Stimulated activated CD8-positive, alpha-beta memory T cell treated with anti-CD3 and anti-CD28 coated beads, Interleukin-2, amount 100 ng/mL, for 48 hours (primary cell): ENCODE measurements at places on chromosomes 7 and 10.

DNA sequence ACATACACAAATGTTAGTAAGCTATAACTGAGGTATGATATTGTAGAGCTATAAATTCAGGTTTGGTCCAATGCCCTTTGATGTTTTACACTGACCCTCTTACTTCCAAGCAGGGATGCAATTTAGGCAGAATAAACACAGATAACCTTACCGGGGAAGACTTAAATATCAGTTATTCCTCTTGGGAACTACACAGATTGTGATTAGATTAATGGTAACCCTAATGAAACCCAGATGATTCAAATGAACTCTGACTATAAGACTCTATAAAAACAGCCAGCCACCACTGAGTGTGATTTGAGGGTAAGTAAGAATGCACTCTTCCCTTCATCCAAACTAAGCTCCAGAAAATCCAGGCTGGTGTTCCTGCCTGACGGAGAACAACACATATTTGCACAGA, 891.1 kb downstream of the NXPH1 start:
- DNase-seq: no peak

- no peak for DNase-seq
Observed at GRCh38 chr7:134873253-134873652, 93.8 kb downstream of the CALD1 start.

DNA sequence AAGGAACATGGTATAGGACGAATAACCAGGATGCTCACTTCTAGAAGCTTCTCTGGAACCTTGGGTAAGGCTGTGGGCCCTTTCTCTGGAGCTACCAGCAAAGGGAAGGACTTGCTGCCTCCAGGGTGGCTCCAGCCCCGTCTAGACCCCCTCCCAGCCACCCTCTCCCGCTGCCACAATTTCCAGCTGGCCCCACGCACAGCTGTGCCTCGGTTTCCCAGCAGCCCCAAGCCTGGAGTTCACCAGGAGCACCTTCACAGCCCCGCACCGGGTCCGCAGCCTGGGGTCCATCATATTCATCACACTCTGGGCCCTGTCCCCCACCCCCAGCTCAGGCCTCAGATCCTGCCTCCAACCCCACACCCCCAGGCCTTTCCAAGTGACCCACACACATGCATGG, 35.6 kb upstream of the GTF2IRD1 start:
- no peak for DNase-seq

DNA sequence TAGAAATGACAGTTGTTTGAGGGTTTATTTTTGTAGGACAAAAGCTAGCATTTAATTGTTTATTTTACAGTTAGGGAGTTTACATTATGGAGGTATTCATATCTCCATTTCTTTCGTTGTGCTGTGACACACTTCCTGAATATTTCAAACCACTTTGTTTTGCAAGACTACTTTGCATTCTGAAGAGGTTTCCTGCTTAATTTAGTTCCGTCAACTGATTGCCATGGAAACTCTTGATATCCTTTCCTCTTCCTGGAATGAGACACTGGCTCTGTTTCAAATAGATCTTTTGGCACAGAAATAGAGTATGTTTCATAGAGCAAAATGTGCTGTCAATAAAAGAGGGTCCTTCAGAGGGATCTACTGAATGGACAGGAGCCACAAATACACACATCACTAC, 159.5 kb upstream of the AGR3 start:
- no peak for DNase-seq

- DNase-seq: no peak
Observed at GRCh38 chr10:118033905-118034304, 12.8 kb downstream of the RAB11FIP2 start.
